ENCODE measurements at places on chromosomes 3 and 15. TPM values are rescaled to one million over a fixed set of nuclear protein-coding genes. Genes with fewer than 3 reads are reported as not detected.

Gene NR2F2
- total RNA-seq, result 4.4 TPM

Gene STAC
- 3.9 TPM for total RNA-seq

Gene C3orf52
- total RNA-seq, result 0.25 TPM

Gene CLDN16
- total RNA-seq, result 0.25 TPM

Gene PLA2G4F
- total RNA-seq, result not detected

Gene ZPLD1
- under 0.01 TPM for total RNA-seq

Gene CACNA2D3
- 23.4 TPM for total RNA-seq

Gene TGM4
- total RNA-seq, result not detected

Gene EXD1
- 0.25 TPM for total RNA-seq

Gene PTX3
- total RNA-seq, result 14.0 TPM

Gene SAXO2
- 4.7 TPM for total RNA-seq

Gene FGF12
- 103 TPM for total RNA-seq

Gene PRR23B
- not detected for total RNA-seq

Gene LRRFIP2
- 46.5 TPM for total RNA-seq

Gene SPTBN5
- 0.25 TPM for total RNA-seq

Gene FES
- total RNA-seq, result 3.7 TPM

Gene ERICH6
- total RNA-seq, result 0.25 TPM

Gene CCR8
- not detected for total RNA-seq

Gene CPN2
- not detected for total RNA-seq

Gene TTC23
- 6.1 TPM for total RNA-seq

Gene LYZL4
- total RNA-seq, result not detected

Gene STX19
- total RNA-seq, result not detected

Gene RNF168
- 16.7 TPM for total RNA-seq

Gene SNX22
- total RNA-seq, result 4.2 TPM

Gene CHL1
- 896 TPM for total RNA-seq

Gene LTF
- 3.0 TPM for total RNA-seq

Gene MME
- total RNA-seq, result 1.2 TPM

Gene GOLGA6L10
- 6.4 TPM for total RNA-seq

Gene CLEC3B
- total RNA-seq, result 19.2 TPM

Gene THPO
- total RNA-seq, result under 0.01 TPM

Gene LINGO1
- total RNA-seq, result 46.2 TPM

Gene DLEC1
- total RNA-seq, result 0.74 TPM

Gene LDHAL6B
- not detected for total RNA-seq

Gene CPNE9
- total RNA-seq, result 0.49 TPM

Gene GABRR3
- total RNA-seq, result under 0.01 TPM

Gene RBMS3
- total RNA-seq, result 7.6 TPM

Gene CCR4
- not detected for total RNA-seq

Gene PLA1A
- total RNA-seq, result under 0.01 TPM

Gene MUC4
- total RNA-seq, result under 0.01 TPM
